ENCODE measurements at places on chromosomes 1 and 21.

GRCh38 chr21:33025489-33026442 lies at the start of gene OLIG2:
Gene OLIG2, plus strand, starts transcription at chr21:33025935. Its CDS starts 928 bp downstream, at chr21:33026863.
- peak; percentile 19 for DNase-seq

DNA sequence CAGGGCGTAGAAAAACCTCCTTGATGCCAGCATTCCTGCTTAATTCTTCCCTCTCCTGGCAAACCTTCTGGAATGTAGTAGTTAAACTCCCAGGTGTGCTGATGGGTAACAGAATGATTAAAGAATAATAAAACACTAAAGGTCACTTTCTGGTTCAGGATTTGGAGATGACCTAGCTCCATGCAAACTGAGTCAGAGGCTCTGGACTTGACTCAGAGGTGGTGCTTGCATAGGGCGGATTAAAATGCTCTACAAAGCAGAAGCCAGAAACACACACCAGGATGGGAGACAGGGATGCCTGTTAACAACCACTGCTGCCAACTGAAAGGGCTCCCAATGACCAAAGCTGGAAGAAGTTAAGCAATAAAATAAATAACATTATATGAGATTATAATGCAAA lies 41.5 kb downstream of the KRTAP19-8 start:
- no peak for DNase-seq

- DNase-seq, result no peak
Measured at GRCh38 chr1:110224240-110224995, 14.3 kb downstream of the KCNC4 start.

DNA sequence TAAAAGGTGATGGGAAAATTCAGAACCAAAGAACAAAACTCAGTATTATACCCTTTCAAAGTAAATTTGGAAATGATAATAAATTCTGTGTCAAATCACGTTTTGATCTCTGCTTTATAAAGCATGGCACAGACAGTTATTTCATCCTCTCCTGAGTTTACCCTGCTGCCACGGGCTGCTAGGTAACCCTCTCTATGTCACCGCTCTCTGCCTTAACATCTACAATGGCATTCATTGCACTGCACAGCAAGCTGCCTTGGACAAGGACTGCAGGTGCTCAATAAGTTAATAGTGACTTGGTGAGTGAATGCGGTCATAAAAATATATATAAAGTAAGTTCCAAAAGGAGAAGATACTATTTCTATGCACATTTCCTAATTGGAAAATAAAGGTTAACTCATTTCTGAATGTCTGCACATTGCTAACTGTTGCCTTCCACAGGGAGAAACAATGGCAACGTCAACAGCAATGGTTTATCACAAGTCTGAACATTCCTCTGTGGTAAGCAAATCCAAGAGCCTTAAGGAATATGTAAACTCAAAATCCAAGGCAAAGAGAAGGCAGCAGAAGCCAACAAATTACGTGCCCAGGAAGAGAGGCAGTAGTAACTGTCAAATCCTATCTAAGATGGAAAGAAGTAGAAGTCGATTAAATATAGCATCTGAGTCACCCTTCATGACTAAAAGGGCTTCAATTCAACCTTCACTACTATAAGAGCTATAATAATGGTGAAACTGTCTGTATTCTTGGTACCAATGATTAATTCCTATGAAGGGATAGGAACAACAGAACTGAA lies 19.4 kb downstream of the FYB2 start:
- no peak for DNase-seq

DNA sequence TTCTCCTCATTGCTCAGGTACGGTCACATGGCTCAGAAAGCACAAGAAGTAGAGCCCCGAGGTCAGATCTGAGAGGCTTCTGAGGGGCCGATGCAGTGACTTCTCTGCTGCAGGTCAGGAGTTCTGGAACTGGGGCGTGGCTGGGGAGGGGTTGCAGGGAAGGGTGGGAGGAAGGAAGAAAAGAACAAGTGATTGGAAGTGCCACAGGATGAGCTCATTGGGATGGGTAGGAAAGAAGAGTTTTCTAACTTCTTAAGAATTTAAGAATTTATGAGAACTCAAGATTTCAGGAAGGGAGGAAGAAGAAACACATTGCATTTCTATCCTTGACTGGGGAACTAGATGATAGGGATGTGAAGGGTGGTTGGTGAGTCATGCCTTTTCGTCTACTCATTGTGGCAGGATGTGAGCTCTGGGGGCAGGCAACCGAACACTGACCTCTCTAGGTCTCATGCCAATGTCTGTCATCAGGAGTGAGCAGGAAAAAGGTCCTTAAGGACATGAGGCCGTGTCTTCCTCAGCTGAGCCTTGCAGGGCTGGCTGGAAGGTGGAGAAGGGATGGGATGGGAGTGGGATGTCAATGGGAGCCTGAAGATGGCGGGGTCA lies 497 bp downstream of the FCRLB start:
- peak; percentile 22 for DNase-seq

DNA sequence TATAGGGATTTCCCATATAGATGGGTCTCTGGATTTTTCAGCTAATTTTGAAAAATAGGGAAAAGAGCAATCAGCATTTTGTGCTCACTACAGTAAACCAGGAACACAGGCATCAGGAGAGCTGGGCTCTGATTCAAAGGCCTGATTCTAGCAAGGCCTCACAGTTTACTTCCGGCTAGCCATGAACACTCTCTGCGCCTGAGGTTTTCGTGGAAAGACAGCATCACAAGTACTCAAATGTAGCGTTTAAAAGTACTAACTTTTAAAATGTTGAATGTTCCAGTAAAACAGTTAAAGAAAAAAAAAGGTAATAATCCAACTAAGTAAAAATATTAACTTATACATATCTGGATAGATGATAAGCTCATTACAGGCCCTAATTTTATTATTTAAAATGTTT lies 120.6 kb downstream of the SLC45A1 start:
- DNase-seq, result no peak

DNA sequence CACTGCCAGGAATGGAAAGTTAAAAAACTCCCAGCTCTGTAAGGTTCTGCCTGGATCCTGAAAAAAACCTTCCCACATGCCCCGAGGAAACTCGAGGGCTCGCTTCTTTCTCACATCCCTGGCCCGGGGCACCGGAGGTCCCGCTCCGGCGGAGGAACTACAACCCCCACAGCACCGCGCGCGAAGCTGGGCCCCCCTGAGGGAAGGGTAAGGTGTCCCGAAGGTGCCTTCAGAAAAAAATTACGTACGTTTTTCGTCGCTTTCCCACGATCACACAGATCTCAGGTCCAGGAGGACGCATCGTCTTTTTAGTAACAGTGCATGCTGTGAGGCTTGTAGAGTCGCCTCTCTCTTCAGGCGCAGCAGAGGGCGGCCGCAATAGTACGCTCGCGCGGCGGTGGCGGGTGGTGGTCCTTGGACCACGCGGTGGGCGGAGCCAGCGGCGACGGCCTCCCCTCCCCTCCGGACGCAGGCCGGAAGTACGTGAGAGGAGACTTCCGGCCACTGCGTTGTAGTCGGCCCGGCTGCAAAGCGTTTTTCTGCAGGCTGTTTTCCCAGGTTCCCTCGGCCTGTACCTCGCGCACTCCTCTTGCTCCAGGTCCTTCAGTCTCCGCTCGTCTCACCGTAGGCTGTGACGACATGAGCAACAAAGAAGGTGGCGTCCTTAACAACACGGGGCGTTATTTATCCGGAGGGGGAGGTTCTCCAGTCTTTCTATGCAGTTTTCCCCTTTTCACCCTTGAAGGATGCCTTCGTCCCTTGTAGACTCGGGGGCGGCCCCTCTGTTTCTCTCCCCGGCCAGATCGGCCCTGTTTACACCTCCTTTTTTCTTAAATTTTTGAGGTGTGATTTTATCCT lies at the start of gene TSNAX:
TSS of gene TSNAX (plus strand) at position 498 of the 858 bp plus-strand sequence. CDS start at position 640, 142 bp downstream.
- peak; percentile 93 for DNase-seq

GRCh38 chr1:239861985-239862384 lies 229.7 kb upstream of the FMN2 start:
- DNase-seq, result no peak

Data from activated T-cell treated with anti-CD3 and anti-CD28 coated beads, Interleukin-2, amount 50 U/mL, for 72 hours (primary cell).